Body of pancreas (tissue), 4 donors: ENCODE measurements at places on chromosomes 16 and 17. TPM values are rescaled to one million over a fixed set of nuclear protein-coding genes. Genes with fewer than 3 reads are reported as not detected.
A peak's percentile ranks its signal among the peaks of the same experiment; 100 is the strongest.

- peak; percentile 35 for DNase-seq
Measured at GRCh38 chr16:50093607-50094539, 28.1 kb downstream of the HEATR3 start.

HOXB1 gene
- total RNA-seq, result not detected

DNA sequence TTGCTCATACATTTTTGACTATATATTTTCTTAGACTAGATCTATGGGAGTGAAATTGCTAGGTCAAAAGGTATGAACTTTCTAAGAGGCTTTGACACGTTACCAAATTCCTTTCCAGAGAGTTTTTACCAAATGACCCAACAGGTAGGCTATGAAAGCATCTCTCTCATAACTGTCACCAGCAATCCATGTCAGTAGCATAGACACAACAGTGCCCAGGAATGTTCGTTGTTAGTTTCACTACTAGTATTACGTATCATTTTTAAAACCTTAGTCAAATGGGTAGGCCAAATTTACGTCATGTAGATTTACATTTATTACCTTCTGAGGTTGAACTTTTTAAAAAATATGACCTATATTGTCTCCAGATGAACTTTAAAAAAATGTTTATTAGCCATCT lies 66.8 kb downstream of the MARCHF10 start:
- DNase-seq, result no peak

CLEC3A gene
- total RNA-seq, result not detected

DNA sequence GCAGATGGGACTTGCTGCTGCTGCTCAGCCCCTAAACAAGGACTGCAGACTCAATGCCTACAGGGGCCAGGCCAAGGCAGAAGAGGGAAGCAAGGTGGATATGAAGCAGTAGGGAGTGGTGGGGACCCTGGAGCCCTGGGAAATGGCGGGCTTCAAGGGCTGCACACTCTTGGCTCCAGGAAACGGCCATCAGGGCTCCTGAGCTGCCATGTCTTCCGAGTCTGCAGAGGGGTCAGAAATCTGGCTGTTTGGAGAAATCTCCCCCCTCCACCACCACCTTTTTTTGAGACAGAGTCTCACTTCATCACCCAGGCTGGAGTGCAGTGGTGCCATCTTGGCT lies 169.1 kb downstream of the KATNIP start:
- DNase-seq, result no peak

RTN4RL1 gene
- total RNA-seq, result 3.1 TPM

DNA sequence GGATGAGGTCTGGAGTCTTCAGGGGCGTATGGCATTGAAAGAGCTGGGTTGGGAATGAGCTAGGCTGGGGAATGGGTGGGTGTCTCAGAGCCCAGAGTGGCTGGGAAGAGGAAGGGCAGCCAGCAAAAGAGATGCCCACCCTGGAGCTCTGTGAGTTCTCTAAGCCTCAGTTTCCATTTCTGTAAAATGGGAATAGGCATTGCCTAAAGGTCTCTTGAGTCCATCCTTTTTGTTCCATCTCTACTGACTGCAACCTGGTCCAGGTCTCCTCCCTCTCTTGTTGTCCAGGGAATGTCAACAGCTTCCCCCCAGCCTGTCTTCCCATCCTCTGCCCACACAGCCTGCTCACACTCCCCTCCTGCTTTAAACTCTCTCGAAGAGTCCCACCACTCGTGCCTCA lies 19.6 kb downstream of the CCDC102A start:
- DNase-seq, result no peak

GRCh38 chr17:76079956-76080767 lies 1.2 kb downstream of the ZACN start:
- DNase-seq, result no peak

OR1F1 gene
- total RNA-seq, result not detected

DNA sequence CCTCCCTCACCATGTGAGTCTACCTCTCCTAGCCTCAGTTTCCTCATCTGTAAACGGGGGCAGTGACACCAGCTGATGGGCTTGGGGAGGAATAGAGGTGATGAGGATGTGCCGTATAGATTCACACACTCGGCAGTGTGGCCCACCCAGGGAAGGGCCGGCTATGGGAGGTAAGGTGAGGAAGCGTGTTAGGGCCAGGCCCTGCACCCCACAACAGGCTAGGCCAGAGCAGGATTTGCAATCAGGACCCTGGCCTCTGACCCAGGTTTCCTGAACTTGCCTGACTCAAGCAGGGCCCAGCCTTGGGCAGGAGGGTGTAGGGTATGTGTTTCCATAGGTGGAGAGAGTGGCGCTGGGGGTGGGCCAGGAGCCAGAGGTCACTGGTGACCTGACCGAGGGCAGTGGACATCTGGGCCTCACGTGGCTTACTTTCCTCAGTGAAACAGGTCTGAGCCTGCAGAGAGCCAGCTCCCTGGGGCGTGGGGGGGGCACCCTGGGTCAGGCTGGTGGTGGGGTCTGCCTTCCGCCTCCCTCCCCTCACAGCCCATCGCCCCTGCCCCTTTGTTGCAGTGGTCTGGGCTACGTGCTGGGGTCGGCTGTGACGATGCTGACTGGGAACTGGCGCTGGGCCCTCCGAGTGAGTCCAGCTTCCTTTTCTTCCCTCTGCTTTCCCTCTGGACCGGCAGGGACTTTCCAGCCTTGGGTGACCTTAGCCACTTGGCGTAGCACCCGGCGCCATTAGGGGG lies 12.8 kb downstream of the SPNS3 start:
- DNase-seq, result no peak

DNA sequence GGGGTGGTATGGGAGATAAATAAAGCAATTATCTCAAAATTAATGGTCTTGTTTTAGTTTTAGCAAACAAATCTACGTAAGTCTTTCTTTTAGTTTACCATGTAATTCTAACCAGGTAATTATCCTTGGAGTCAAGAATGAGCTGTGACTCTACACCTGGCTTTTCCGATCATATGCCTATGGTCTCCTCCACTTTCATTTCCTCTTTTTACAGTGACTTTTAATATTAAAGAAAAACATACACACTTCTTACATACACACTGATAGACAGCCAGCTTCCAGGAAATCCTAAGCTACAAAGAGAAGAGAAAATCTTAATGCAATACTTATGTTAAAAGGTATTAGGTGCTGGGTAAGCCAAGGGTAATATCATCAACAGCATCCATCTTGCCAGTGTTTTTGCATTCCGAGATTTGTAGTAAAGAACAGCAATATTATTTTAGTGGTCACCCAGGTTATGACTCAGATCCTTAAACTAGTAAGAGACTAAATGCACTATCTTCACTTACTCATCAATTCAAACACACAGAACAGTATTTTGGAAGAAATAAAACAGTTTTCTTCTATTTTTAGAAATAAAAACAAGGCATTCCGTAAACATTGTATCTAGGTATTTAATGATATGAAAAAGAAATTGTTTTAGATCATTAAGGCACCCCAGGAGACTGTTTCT lies 4.4 kb upstream of the IRX5 start:
- no peak for DNase-seq

DNA sequence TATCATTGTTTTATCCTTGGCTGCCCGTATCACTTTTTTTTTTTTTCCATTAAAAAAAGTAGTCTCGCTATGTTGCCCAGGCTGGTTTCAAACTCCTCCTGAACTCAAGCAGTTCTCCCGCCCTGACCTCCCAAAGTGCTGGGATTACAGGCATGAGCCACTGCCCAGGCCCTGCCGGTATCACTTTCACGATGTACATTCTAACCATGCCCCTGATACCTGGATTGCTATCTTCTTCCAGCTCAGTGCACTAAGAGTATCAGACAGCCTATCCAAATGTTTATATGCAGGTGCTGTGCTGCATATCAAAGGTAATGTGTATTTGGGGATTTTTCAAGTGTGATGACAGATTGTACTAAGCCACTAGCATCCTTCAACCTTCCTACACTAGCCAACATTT lies 14.2 kb downstream of the MOSMO start:
- DNase-seq, result no peak

KCNH6 gene
- 0.78 TPM for total RNA-seq

CIITA gene
- 6.5 TPM for total RNA-seq

GRCh38 chr17:79695797-79696609 lies 34.7 kb upstream of the ENPP7 start:
- DNase-seq, result peak; percentile 30

TSC2 gene
- total RNA-seq, result 152 TPM

ABCC6 gene
- total RNA-seq, result 19.4 TPM

- no peak for DNase-seq
Measured at GRCh38 chr16:49347476-49347875, 26.1 kb upstream of the C16orf78 start.

- DNase-seq, result no peak
Measured at GRCh38 chr17:33986088-33986487, 269.0 kb upstream of the CCL2 start.

DNAH17 gene
- total RNA-seq, result not detected

DNA sequence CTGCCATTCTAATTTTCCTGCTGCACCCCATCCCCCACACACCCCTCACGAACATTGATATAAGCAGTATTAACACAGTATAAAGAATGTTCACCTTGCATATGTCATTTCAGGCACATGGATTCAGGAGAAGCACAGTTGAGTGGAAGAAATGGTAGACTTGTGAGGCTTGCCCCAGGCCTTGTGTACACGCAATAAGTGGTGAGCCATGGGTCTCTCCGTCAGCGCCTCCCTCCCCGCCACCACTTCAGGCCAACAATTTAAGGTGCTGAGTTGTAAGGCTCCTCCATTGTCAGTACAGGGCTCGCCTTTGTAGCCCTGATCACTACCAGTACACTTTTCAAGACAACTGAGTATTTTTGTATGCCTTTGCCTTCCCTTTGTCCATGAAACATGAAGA lies 12.2 kb upstream of the CLEC18C start:
- DNase-seq, result no peak

FAM171A2 gene
- not detected for total RNA-seq

DNA sequence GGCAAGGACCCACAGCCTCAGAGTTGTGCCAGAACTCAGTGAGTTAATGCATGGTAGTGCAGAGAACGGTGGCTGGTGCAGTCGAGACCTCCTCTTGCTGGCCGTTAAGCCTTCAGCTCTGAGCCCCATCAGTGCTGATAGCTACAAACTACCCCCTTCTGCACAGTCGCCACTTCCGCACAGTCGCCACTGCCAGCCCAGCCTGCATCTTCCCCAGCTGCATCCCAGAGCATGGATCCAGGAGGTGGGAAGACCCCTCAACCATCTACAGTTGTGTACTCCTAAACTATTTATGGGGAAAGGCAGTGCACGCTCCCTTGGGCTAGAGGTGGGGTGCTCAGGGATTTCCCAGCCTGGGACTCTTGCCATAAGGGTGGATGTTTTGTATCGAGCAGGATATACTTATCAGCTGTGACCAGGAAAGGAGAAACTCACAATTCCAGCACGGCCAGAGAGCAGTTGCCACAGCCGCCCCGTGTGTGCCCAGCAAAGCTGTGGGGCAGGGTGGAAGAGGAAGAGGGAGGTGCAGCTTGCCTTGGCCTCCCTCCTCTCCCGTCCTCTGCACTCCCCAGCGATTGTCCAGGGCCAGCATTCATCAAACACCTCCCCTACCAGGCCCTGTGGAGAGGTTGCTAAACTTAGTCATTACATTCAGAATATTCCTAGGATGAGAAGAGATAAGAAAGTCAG lies 49.5 kb upstream of the CMIP start:
- DNase-seq, result peak; percentile 3

CTF1 gene
- 2.0 TPM for total RNA-seq

- DNase-seq, result peak; percentile 54
Measured at GRCh38 chr17:52106638-52107261, 51.8 kb downstream of the CA10 start.

SHBG gene
- total RNA-seq, result not detected

- no peak for DNase-seq
Measured at GRCh38 chr16:608019-608418, 18.2 kb downstream of the RAB40C start.

ADAD2 gene
- not detected for total RNA-seq

DNA sequence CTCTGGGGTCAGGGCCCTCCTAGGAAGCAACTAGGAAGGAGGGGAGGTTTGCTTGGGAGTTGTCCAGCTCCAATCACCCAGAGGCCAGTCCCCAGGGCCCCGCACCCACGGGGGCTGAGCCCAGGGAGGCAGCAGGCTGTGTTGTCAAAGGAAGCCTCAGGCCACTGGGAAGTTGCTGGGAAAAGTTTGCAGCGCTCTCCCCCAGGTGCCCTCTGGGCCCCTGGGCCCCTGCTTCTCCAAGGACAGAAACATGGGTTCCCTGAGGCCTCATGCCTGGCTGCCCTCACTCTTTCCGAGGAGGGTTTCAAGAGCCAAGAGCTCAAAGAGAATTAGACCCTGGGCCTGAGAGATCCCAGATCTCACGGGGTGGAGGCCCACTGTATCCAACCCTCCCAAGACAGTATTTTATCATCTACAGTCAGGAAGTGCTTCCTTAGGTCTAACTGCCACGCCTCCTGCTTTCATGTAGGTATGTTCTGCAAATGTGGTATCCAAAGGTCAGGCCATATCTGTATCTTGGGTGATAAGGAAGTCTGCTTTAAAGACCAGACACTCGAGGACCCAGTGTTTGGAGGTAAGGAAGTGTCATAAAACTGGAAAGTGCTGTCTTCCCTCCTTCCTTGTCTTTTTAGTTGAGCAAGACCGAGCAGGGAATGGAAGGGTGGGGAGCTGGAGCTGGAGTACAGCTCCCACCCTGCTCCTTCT lies 44.2 kb upstream of the ZNF423 start:
- no peak for DNase-seq

DNA sequence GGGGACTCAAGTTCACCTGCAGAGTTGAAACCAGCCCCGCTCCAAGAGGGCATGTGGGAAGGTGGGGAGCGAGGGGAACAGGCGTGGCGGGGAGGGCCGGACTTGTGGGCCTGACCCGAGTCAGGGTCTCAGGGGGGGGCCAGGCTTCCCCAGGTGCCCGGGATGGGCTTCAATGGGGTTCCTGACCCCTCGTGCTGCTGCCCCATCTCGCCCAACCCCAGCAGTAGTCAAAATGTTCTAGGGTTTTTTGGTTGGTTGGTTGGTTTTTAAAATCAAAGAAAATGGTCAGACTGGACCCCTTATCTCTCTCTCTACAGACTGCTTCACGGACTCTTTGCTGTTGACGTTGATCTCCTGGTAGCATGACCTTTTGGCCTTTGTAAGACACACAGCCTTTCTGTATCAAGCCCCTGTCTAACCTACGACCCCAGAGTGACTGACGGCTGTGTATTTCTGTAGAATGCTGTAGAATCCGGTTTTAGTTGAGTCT lies 69.5 kb downstream of the AMFR start:
- DNase-seq, result no peak

DNA sequence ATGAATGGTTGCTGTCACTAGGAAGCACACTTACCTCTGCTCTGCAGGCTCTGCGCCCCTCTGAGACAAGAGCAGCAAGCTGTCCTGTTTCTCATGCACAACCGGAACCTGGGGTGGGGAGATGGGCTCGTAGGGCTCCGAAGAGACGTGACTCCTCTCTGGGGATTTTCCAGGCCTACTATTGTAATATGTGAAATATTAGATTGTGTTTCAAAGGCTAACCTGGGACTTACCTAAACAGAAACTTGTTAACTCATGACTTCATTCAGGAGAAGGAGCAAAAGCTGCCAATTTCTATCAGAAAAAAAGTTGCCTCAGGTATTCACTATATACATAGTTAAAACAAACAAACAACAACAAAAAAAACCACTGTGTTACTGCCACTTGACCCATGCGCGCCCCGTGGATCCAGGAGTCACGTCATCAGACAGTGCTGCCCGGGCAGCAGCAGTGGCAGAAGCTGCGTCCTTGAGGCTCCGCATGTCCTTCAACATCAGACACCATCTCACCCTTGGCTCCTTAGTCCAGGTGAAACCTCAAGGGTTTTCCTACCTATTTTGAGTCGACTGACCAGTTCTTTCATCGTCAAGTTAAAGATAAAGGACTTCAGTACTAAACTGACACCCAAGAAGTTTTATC lies 49.3 kb downstream of the TTC19 start:
- peak; percentile 35 for DNase-seq

- no peak for DNase-seq
Measured at GRCh38 chr17:64126918-64127317, 3.0 kb downstream of the ERN1 start.

GRCh38 chr17:75872434-75873351 lies 5.7 kb downstream of the TRIM47 start:
- DNase-seq, result peak; percentile 81
